ENCODE measurements at places on chromosomes 7 and 10.
A peak's percentile ranks its signal among the peaks of the same experiment; 100 is the strongest.

DNA sequence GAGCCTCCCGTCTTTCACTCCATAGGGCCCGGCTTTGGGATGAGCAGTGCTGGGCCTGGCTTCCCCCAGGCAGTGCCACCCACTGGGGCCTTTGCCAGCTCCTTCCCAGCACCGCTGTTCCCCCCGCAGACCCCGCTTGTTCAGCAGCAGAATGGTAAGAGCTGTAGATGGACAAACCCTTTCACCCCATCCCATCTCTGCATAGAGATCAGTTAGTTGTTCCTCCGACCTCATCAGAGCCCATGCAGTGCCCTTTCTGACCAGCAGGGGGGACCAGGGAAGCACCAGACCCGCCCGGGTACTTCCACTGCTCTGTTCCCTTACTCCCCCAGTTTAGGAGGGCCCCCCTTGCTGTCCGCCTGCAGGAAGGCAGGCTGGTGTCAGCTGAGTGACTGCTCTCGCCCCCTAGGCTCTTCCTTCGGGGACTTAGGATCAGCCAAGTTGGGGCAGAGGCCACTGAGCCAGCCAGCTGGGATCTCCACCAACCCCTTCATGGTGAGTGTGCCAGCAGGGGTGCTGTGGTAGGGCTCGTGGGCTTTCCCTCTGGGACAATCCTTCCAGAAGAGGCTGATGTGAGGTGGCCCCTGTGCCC, 9.8 kb downstream of the SAP25 start:
- peak; percentile 73 for DNase-seq

GRCh38 chr10:21144047-21144446, 246.9 kb upstream of the NEBL start:
- no peak for DNase-seq

DNA sequence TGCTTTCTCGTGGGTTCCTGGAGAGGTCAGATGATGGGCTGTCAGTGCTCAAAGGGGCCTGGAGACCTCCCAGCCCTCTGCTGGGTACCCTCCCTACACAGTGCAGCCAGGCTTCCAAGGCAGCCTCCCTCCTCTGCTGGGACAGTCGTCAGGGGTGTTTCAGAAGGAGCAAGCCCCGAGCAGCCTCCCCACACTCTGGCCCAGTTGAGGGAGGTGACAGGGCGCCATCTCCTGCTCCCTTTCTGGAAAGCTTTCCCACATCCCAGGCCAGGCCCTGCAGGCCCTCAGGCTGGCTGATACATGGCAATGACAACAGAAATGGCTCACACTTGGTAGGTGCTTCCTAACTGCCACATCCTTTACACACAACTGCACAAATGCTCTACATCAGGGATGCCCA, 32.1 kb downstream of the KCNMA1 start:
- no peak for DNase-seq

- DNase-seq = no peak
These were observed 137.3 kb downstream of the CELF2 start for GRCh38 chr10:11154849-11155498.

DNA sequence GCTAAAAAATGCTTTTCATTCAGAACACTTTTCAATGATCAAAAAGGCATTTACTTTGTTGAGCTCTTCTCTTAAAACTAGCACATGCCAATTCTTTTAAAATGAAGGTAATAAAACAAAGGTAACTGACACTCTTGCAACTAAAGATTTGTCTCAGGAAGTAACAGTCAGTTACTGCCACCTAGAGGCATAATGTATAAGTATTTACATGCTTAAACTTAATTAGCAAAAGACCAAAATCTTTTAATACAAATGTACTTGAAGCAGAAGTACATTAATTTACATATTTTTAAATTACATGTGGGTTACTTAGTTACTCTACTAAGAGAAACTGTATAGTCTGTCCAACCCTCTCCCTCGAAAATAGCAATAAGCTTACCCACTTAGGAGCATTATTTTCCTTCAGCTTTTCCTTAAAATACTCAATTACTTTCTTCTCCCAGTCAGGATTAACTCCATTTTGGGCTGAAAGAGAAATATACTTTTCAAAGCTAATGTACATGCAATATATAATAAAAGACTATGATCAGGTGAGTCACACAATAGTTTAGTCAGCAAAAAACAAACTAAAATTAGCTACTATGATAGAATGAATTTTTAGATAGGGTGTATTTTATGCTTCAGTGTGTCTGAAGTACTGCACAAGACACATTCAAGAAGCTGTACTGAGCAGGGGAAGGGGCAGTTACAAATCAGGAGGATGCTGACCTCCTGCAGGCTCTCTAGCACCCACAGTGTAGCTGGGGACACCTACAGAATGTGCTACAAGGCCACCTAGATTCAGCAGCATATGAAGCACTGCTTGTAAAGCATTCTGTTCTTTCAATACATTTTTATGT, 13.0 kb downstream of the MCMBP start:
- DNase-seq = no peak

DNA sequence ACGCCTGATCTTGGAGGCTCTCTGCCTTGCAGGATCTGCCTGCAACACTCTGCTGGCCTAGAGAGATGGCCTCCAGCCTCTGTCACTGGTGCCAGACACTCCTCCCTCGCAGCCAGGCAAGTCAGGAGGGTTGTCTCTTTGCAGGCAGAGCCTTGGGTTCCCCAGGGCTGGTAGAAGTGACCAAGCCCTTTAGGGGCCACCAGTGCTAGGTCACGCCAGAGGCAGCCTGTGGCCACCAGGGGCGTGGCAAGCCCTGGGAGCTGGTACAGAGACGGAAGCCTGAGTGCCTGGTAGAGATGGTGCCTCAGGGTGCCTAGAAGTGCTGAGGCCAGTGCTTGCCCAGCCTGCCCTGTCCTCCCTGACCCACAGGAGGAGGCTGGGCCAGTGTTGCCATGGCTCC, 9.1 kb downstream of the ADCYAP1R1 start:
- no peak for DNase-seq

- DNase-seq = no peak
These were observed 116.2 kb downstream of the LSMEM1 start for GRCh38 chr7:112596981-112597380.

DNA sequence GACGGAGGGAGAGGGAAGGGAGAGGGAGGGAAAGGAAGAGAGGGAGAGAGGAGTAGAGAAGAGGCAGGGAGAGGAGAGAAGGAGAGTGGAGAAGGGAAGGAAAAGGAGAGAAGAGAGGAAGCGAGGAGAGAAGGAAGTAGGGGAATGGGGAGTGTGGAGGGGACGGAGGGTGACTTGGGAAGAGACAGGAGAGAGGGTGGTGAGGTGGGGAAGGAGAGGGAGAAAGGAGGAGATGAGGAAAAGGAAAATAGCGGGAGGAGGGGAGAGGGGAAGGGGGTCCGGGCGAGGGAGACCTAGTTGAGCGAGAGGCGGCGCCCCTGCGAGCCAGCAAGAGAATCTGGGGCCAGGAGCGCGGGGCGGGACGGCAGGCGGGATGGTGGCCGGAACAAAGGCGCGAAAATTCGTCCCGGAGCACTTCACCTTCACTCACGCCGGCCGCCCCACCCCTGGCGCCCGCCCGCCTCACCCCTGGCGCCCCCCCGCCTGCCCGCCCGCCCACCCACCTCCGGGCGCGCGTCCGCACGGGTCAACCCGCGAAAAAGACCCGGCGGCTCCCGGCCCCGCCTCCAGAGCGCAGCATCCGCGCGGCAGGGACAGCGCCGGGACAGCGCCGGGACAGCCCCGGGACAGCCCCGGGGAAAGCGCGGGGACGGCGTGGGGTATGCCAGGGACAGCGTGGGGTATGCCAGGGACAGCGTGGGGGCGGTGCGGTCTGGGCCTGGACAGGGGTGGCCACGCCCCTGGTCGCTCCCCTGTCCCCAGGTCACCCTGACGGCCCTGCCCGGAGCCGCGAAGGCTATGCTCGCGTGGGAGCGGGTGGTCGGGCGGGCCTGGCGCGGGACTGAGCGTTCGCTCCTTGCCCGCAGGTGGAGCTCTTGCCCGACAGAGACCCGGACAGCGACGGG, 4.2 kb downstream of the VSTM2A start:
- no peak for DNase-seq

- no peak for DNase-seq
These were observed 122.5 kb upstream of the PITRM1 start for GRCh38 chr10:3294919-3295581.

DNA sequence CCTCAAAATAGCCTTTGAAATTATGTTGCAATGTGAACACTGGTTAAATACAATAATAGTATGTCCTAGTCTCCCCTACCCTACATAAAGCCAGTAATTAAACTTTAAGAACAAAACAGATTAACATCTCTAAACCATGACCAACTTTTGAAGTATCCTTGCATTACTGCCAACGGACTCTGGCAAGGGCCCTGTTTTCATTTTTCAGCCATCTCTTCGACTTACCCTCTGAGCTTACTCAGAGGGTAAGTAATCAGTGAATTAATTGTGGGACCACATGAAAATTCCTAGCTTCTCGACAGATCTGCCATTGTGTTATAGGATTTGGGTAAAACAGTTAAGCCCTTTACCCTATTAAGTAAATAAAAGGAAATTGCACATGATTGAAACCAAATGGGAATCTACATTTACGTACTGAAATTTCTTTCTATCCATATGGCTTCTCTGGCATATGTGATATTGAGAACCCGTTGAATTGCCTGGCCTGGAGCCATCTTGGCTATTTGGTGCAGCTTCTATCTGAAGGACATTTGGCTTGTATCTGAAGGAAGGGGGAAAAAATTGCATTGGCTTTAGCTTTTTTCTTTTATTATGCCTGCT, 39.6 kb downstream of the DYNC1I1 start:
- DNase-seq = no peak

DNA sequence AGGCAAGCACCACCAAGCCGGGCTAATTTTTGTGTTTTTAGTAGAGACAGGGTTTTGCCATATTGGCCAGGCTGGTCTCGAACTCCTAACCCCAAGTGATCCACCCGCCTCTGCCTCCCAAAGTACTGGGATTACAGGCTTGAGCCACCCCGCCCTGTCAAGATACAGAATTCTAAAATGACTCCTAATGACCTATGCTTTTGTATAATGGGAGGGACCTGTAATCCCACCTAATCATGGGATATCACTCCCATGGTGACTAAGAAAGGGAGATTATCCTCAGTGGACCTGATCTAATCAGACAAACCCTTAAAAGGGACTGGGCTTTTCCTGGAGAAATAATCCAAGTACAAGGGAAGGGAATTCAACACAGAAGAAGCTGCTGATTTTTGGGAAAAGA, 28.8 kb downstream of the SAMD8 start:
- DNase-seq = no peak

GRCh38 chr10:79443338-79444198, 1.9 kb downstream of the ZCCHC24 start:
- DNase-seq = no peak

GRCh38 chr7:74121401-74122249, 38.0 kb downstream of the LIMK1 start:
- DNase-seq = no peak

- DNase-seq = no peak
These were observed 226.3 kb downstream of the AHR start for GRCh38 chr7:17524746-17525145.

DNA sequence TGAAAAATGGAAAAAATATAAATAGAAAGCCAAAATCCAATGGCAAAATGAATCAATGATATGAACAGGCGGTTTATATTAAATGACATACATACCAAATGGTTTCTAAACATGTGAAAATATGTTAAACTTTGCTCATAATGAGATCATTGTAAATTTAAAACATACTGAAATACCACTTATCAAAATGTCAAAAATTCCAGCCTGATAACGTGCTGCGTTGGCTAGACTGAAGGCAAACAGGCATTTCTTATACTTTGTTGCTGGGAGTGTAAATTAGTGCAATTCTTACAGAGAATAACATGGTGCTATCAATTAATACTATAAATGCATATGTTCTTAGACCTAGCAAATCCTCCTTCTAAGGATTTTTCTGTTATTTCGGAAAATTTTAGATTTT, 225.8 kb upstream of the FAM3C start:
- no peak for DNase-seq

- DNase-seq = no peak
These were observed 103.7 kb downstream of the RBM20 start for GRCh38 chr10:110747609-110748464.

- DNase-seq = no peak
These were observed 2.2 kb upstream of the SKIDA1 start for GRCh38 chr10:21527598-21528235.

DNA sequence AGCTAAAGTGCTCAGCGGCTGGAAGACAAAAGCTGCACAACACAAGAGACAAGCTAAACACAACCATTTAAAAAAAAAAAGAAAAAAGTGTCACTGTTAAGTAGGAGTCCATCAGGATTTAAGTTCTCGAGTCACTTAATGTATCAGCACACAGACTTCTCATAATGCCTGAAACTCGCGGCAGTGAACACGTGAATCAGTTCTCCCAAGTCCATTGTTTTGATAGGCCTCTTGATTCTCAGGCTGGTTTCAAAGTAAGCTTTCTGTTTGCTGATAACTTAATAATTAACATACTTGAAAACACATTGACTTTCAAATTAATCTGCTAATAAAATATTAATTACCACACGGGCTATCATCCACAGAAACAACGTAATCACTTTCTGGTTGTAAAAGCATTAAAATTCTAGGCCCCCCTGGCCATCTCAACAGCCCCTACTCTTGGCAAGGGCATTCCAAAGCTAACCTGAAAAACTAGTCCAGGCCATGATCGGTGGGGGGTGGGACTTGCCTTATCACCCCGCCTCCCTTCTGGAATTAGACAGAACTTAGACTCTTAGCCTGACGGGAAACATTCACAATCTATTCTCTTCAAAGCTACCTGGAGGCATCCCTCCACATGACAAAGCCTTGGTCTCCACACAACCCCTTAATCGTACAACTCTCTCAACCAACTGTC, 129.0 kb downstream of the DIP2C start:
- DNase-seq = no peak

DNA sequence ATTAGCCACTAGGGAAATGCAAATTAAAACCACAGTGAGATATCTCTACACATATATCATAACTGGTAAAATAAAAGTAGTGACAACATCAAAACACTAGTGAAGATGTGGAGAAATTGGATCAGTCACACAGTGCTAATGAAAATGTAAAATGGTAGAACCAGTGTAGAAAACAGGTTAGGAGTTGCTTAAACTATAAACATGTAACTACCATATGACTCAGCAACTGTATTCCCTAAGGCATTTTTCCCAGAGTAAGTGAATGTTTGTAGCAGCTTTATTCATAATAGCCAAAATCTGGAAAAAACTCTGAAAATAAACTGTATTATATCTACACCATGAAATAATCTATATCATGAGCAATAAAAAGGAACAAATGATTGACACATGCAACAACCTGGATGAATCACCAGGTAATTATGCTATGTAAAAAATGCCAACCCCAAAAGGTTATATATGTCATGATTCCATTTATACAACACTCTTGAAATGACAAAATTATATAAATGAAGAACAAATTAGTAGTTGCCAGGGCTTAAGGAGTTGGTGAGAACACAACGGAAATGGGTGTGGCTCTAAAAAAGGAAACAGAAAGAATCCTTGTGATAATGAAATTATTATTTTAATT, 22.8 kb downstream of the SLC25A40 start:
- no peak for DNase-seq

DNA sequence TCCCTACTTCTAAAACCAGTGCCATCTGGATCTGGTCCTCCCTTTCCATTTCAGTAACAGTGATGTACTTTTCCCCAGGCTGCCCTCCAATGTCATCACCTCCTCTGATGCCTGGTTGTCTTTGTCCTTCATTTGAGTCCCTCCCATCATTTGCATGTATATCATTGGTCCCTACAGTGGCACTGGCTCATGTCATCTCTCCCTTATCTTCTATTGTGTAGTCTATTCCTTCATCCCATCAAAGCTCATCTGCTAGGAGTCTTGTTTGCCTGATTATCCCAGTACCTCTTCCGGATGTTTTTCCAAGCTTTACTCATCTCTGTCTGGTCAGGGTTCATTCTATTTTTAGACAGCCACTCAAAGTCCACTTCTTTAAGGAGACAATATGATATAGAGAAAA, 292.9 kb upstream of the BMPER start:
- no peak for DNase-seq

- DNase-seq = no peak
These were observed 32.1 kb upstream of the PAX2 start for GRCh38 chr10:100713049-100713858.

All from T follicular helper cell (primary cell).